ENCODE measurements at places on chromosomes 12 and 14.

DNA sequence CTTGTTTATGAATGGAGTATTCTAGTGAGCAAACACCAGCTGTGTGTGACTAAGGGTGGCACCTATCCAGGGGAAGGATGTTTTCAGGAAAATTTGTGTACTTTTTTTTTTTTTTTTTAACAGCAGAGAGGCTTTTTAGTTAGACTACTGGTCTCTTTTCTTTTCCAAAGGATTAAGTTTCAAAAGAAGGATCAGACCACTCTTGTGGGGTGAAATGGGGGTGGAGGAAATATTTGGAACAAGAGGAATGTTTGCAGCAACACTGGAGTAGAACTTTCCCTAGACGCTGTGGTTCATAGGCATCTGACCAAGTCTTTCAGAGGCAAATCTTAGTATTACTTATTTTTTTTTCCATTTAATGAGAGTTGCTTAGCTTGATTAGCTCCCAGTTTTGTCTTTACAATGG is 21.1 kb downstream of the NUBPL start:
- no peak for DNase-seq

- no peak for DNase-seq
Measured at GRCh38 chr14:96799489-96800054, 2.4 kb downstream of the VRK1 start.

DNA sequence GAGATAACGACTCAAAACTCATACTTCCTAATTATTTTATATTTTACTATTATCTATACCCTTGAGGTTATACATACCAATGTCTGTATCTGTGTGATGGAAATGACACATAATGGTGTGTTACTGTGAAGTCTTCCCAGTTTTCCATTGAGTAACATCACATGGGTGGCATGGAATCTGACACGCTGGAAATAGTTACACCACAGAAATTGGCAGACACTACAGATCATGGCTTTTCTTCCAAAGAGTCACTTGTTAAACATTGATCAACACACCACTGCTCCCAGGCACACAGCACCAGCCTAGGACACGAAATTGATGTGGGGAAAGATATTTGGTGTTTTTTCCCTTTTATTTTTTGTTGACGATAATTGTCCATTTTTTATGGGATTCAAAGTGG is 33.0 kb upstream of the VWF start:
- DNase-seq: no peak

DNA sequence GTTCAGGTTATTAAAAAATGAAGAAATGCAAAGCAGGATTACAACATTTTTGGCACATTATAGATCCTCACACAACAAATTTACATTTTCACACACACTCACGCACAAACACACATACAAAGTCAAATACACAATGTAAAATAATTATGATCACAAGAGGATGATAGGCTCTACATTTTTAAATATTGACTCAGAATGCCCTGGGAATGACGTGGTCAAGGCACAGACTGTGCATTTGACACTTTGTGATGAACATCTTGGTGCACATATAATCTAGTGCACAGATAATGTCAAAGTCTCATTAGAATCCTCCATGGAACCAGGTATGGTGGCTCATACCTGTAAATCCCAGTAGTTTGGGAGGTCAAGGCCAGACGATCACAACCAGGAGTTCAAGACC is 49.4 kb downstream of the DPF3 start:
- no peak for DNase-seq

DNA sequence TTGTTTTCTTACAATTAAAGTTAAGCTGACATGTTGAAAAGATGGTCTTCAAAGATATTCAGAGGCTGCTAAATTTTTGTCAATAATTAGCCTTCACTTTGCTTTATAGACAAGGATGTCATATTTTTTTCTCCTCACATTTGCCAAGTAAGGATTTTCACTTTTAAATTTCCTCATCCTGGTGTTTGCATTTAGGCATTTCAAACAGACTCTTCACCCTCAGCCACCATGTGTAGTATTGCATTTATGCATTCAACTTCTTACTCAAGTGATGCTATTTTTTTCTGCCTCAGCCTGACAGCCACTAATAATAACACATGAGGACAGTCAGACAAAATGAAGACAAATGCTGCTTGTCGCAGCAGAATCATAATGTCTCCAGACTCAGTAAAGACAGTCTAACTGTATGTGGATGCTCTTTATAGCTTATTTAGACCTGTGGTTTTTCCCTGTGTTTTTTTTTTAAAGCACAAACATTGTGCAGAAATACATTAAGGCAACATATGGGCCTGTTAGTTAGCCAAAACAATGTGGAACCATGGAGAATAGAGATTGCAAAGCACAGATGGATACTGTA is 481.5 kb downstream of the NPAS3 start:
- DNase-seq: no peak

GRCh38 chr12:25816637-25817036 is 141.8 kb upstream of the RASSF8 start:
- no peak for DNase-seq

DNA sequence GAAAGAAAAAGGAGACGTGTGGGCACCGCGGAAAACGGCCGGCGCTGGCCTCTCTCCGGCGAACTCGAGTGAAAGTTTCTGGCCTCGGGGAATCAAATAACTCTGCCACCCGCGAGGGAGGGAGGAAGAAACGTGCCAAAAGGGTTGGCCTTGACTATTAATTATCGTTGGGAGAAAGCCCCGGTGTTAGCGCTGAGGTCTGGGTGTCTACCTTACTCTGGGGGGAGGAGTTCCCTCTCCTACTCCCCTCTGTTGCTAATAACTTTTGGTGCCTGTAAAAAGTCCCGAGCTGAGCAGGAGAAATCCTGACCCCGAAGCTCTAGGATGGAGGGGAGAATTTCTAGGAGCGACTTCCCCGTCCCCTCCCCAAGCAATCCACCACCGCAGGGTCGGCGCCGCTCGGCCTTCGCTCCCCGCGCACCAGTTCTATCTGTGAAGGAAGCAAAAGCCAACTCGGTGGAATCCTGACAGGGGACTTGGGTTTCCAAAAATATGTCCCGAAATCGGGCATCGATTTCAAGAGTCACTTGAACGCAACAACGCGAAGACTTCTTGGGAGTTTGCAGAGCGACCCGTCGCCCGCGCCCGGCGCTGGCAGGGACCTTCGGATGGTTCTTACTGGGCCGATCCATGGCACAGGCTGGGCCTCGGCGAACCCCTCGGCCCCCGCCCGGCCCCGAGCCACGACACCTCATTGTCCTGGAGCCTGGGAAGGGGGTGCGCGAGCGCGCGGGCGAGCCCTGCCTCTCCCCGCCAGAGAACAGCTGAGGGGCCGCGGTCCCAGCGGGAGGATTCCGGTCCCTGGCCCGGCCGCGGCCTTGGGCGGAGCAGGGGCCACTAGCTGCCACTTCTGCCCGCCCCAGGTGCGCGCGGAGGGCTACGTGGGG is 1.7 kb downstream of the OTX2 start:
- DNase-seq: no peak

DNA sequence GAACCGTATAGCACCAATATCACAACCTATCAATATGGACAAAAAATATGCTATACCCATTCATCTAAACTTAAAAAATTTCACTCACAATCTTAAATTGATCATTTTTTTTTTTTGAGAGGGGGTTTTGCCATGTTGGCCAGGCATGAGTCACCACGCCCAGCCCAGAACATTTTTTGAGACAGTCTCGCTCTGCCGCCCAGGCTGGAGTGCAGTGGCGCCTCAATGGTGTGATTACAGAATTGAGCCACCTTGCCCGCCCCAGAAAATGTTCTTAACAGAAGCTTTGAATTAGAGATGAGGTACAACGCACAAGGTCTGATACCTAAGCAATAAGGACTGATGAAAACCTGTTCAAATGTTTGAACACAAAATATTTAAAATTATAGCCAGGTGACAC is 15.8 kb upstream of the ATP5F1B start:
- no peak for DNase-seq

GRCh38 chr12:28033538-28033915 is 61.0 kb upstream of the PTHLH start:
- DNase-seq: no peak

- DNase-seq: no peak
Measured at GRCh38 chr12:32437095-32437515, 37.7 kb downstream of the FGD4 start.

DNA sequence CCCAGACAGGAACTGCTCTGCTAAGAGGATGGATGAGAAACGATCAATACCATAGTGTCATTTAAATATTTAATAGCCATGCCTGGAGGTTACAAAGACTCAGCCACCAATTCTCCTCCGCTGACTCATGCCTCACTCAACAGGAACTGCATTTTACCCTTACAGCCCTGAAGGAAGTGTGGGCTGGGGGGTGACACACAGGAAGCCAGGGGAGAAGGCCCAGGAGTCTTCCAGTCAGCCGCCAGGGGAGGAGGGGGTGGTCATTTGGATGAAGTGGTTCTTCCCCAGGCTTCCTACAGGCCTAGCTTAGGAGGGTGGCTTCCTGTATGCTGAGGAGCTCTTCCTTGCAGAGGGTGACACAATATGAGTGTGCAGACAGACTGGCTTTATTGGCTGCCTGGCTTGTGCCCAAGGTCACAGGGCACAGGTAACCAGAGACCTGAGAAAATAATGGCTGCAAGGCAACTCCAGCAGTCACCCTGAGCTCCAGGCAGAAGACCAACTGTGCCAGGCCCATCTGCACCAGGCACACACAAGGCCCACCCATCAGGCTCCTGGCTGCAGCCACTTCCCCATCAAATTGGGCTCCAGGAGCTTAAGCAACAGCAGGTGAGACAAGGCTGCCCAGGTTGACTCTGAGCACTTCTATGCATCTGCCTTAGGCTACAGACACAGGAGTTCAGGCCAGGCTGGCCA is 30.6 kb upstream of the RPLP0 start:
- DNase-seq: no peak

- DNase-seq: no peak
Measured at GRCh38 chr14:89221109-89221810, 195.8 kb downstream of the FOXN3 start.

GRCh38 chr14:106518054-106518943 is 991.9 kb downstream of the TMEM121 start:
- no peak for DNase-seq

DNA sequence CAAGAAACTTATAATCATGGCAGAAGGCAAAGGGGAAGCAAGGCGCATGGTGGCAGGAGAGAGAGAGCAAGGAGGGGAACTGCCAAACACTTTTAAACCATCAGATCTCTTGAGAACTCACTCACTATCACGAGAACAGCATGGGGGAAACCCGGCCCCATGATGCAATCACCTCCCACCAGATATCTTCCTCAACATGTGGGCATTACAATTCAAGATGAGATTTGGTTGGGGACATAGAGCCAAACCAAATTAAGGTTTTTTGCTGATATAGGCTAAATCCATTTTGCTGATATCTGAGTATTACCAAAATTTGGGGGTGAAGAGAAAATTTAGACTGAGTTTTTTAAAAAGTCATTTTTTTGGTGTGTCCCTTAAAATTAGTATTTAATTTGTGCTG is 54.9 kb upstream of the TMX1 start:
- DNase-seq: no peak

DNA sequence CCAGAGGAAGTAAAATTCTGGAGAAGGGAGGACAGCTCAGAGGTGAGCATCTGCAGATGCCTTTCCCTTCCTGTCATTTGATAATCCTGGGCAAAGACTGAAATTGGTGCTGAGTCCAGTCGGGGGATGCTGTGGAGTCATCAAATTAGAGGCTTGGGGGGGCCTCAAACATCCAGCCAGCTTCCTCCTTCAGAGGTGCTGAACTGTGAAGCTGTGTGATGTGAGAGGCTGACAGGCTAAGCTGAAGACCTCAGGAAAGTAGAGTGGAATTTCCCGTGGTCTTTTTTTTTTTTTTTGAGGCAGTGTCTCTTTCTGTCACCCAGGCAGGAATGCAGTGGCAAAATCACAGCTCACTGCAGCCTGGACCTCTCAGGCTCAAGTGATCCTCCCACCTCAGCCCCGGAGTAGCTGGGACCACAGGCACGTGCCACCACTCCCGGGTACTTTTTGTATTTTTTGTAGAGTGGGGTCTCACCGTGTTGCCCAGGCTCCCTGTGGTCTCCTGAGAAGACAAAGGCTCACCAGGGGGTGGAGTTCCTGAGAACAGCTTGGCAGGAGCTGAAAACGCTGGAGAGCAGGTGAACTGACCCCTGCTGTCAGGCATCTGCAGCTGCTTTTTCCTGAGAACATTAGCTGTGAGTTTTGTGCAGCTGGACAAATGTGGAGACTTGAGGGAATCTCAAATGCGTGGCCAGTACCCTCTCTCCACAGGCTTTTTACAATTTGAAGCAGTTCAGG is 6.1 kb upstream of the TCL1B start:
- no peak for DNase-seq

DNA sequence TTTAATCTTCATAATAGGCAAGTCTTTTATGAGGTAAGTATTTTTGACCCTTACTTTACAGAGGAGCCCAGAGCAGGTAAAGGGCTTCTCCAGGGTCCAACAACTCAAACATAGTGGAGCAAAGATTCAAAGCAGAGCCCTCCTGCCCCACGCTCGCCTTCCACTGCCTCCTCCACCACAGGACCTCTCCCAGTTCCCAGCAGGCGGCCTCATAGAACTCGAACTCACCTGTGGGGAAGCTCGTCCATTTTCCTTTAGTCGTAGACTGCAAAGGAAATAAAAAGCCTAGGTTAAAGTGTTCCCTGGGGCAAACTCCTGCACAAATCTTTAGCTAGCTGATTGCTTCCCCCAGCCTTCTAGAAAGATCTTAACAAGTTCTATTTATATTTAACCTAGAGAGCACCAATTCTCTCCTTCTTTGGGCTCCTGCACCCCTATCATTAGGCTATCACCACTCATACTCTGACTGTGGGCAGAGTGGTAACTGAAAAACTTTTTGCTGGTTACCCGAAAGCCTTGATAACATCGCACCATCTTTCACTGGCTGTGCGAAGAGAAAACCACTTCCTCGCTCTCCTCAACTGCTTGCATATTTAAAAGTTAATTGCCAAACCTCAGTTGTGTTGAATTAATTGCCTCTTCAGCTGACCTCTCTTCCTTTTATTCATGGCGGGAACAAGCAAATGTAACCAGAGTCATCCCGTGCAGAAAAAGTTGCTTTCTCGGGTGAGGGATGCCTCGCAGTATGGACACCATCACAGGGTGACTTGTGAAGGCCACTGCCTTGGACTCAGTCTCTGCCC is 299.6 kb downstream of the DPF3 start:
- no peak for DNase-seq

DNA sequence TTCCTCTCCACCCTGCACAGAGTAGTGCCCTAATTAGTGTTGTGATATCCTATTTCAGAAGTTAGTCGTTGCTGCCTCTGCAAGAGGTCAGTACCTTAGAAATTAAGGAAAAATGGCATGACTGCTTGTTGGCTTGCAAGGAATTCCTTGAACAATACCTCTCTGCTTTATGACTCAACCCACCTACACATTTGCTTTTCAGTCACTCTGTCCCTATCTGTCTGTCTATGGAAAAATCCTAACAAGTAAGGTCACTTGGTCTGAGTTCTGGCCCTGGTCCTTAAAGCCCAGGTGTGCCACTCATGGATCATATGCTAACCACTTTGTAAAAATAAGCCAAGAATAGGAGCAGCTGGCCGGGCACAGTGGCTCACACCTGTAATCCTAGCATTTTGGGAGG is 116.4 kb upstream of the ATF1 start:
- no peak for DNase-seq

- DNase-seq: no peak
Measured at GRCh38 chr12:92757597-92758121, 54.9 kb downstream of the PLEKHG7 start.

GRCh38 chr12:105240228-105240627 is 4.3 kb upstream of the APPL2 start:
- DNase-seq: no peak

- DNase-seq: no peak
Measured at GRCh38 chr12:25924491-25925001, 33.9 kb upstream of the RASSF8 start.

- no peak for DNase-seq
Measured at GRCh38 chr12:1147821-1148220, 156.8 kb downstream of the ERC1 start.

GRCh38 chr12:119393677-119394076 is 59.1 kb downstream of the CCDC60 start:
- DNase-seq: no peak

GRCh38 chr12:64595863-64596793 is 14.2 kb upstream of the RASSF3 start:
- no peak for DNase-seq
